ENCODE measurements at places on chromosomes 12 and 14. TPM values are rescaled to one million over a fixed set of nuclear protein-coding genes. Genes with fewer than 3 reads are reported as not detected.

DNA sequence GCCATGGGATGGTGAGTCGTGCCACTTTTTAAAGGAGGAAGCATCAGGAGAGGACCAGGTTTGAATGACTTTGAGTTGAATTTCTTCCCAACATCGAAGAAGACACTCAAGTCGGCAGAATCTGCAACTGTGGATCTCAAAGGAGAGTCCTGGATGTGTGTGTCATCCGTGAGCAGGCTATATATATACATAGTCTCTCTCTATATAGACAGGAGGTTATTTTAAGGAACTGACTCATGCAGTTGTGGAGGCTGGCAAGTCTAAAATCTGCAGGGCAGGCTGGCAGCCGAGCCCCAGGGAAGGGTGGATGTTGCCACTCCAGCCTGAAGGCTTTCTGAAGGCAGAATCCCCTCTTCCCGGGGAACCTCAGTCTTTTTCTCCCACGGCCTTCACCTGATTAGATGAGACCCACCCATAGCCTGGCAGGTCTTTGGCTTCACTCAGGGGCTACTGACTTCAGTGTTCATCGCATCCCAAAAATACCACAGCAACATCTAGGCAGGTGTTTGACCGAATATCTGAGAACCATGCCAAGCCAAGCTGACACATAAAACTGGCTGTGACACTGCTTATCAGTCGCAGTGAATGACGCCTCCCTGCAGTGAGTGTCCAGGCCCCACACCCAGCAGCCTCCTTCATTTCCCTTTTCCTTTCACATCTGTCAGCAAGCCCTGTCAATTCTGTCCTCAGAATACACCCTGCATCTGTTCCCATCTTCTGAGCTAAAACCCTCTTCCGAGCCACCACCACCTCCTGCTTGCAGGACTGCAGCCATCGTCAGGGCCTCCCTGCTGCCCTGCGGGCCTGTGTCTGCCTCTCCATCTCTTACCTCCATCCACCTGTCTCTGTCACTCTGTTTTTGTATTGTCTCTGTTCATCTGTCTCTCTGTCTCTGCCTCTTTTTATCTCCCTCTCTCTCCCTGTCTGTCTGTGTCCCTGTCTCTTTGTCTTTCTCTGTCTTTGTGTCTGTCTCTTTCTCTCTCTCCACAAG, 54.0 kb downstream of the ZNF664 start:
- peak; percentile 78 for DNase-seq

GRCh38 chr12:121849211-121849610, 9.4 kb downstream of the HPD start:
- DNase-seq, result no peak

DNA sequence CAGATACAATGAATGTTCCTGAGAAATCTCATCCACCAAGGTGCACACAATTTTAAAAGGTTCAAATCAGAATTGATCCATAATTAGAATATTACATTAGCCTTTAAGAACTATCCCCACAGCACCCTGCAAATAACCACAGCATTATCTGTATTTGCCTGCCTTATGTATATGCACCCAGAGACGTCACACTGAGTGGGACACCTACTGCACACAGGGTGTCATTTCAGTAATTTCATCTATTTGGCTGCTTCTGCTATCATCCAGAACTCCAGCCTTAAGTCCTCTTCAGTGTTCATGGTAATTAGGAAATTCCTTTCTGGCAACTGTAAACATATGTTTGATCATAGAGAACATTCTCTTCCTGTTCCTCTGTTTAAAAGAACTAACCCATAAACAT, 298.4 kb downstream of the SYT1 start:
- no peak for DNase-seq

DNA sequence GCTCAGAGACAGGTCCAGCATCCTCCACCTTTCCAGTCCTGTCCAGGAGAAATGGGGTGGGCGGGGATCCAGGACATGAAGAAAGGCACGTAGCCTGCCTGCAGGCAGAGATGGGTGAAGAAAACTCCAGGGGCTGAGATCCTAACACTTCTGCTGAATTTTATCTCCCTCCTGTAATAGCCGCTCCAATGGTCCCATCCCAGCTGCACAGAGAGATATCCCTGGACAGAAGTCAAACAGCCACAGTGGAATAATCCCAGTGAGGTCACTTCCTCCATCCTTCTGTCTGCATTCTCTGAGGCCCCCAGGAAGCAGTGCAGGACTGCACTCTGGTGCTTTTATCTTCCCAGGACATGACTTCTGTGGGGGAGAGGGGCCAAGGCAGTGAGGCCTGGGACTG, 26.3 kb downstream of the KRT18 start:
- DNase-seq, result no peak

DNA sequence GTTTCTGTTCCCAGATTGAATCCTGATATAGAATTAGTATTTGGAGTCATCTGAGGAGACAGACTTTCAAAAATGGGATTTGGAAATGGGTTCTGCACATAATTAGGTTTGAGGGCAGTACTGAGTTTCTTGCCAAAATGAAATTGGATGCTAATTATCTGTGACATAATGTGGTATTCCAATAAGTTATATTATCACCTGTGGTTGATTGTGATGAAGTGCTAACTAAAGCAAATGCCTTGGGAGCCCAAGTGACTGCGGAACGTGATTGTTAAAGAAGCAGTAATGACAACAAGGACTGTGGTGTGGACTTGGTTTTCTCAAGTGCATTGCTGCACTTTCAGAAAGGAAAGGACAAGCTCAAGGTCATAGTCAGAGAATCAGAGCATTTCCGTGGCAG, 337.0 kb downstream of the IPO8 start:
- DNase-seq, result no peak

DNA sequence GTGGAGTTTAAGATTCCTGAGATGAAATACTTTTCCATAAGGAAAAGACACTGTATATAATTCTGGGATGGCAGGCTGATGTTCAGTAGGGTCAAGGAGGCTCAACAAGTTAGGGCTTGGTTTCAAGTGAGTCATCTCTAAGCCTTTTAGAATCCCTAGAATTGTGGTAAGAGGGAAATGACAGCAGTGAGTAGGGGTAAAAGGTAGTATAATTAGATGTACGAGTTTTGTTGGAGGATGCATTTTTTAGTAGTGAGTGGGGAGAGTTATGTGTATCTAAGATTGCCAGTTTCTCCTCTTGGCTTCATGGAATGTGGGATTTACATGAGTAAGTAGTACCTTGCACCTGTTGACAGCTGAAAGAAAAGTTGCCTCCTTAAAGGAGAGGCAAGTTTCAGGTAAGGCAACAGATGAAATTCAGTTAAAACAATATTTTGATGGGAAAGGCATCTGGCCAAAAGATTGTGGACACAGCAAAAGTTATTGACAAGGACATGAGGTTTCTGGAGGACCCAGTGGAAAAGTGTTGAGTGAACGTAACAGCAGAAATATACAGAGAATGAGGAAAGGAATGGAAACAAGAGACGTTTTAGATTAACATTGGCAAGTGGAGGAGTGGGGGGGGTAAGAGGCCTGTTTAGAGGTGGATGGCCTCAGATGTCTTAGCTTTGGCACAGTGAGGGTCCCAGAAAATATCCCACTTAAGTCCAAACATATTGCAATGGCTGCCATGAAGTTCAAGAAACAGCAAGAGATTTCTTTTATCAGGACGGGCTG, 21.8 kb downstream of the LMO3 start:
- no peak for DNase-seq

GRCh38 chr12:113315358-113315757, 19.6 kb downstream of the SLC8B1 start:
- DNase-seq, result no peak

DNA sequence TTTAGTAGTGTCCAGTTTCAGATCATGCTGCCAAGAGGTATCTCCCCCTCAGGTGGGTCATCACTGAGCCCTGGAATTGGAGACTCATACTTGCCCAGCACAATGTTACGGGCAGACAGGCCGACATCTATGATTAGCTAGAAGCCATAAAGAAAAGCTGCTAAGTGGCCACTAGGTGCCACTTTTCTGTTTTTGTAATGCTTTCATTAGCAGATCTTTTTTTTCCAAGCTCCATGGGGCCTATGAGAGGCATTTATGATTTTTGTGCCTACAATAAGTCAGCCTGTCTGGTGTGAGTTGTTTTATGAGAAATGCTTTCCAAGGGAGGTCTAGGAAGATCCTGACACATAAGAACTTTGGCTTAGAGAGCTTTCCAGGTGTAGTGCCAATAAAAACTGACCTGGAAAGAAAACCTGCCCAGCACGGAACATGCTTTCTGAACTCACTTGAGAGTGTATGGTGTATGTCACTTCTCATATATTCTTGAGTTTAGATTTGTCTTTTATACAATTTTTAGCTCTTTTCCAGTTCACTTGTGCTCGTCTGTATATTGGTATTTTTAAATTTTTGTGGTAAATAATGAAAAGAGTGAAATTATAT, 21.8 kb upstream of the SMCO2 start:
- peak; percentile 60 for DNase-seq

- DNase-seq, result no peak
Measured at GRCh38 chr14:69839661-69840060, 39.6 kb upstream of the SMOC1 start.

- DNase-seq, result no peak
Measured at GRCh38 chr12:101166866-101167265, 43.2 kb downstream of the SLC5A8 start.

GRCh38 chr12:125070112-125070511, 4.9 kb downstream of the AACS start:
- DNase-seq, result no peak

- no peak for DNase-seq
Measured at GRCh38 chr14:93520053-93520607, 89.4 kb downstream of the UNC79 start.

GRCh38 chr14:36874396-36875138, 212.9 kb downstream of the PAX9 start:
- DNase-seq, result no peak

DNA sequence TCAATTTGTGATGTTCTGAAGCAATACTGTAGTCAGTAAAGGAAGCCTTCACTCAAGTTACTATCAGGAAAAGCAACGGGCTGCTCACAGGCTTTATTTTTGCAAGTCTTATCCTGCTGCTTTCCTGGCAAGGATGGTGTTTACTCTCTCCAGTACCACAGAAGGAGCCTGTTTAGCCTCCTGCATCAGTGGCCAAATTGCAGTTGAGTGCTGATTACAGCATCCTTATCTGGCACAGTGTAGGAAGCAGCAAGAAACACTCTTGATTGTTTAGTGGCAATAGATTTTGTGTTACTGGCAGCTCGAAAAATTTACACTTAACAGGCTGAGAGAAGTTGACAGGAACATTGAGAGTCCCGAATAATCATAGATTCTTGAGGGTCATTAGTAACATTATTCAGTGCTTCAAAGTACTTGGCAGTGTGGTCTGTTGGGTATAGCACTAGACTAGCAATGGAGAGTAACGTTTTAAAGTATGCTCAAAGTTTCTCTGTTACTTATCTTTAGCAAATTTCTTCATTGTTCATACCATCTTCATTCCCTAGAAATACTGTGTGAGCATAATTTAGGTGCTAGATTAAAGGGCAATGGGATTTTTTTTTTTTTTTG, 11.7 kb downstream of the TULP3 start:
- DNase-seq, result no peak

DNA sequence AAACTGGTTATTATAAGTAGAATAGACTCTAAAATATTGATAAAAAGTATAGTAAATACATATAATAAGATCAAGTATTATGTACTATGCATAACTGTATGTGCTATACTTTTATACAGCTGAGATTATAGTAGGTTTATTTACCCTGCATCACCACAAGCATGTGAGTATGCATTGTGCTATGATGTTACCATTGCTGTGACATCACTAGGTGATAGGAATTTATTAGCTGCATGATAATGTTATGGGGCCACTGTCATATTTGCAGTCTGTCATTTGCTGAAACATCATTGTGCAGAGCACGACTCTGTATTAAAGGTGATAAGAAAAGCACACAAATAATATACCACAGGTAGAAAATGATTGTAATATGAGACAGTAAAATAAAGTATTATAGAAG, 385.6 kb downstream of the ZFP36L1 start:
- DNase-seq, result no peak

GRCh38 chr14:25381498-25381897, 331.6 kb upstream of the STXBP6 start:
- peak; percentile 21 for DNase-seq

- DNase-seq, result no peak
Measured at GRCh38 chr12:54438517-54438916, 19.5 kb upstream of the ITGA5 start.

DNA sequence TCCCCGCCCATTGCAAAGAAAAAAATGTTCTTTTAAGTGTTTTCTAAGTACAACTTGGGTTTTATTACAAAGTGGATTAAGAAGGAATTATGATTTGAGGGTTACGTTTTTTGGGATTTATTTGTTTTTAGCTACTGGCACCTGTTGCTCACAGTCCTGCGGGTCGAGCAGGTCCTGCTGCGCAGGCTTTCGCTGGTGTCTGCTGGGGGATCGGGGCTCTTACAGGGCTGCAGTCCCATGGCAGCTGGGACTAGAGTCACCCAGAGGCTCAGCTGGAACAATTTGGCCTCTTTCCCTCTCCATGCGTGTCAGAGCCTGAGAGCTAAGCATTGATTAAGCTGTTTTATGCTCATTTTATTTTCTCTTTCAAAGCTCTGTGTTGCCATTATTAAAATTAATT, 55.6 kb upstream of the DYNC1H1 start:
- DNase-seq, result no peak

DNA sequence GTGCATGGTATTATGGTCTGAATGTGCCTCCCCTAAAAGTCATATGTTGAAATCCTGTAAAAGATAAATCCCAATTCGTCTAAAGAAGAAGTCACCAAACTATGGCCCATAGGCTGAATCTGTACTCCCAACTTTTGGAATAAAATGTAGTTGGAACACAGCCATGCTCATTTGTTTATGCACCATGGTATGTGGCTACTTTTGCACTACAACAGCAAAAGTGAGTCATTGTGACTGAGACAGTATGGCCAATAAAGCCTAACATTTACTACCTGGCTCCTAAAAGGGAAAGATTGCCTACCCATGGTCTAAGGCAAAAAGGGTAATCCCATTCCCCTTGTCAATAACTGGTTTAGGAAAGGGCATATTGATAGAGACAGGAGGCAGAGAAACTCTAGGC, 101.8 kb downstream of the LRIG3 start:
- no peak for DNase-seq

DNA sequence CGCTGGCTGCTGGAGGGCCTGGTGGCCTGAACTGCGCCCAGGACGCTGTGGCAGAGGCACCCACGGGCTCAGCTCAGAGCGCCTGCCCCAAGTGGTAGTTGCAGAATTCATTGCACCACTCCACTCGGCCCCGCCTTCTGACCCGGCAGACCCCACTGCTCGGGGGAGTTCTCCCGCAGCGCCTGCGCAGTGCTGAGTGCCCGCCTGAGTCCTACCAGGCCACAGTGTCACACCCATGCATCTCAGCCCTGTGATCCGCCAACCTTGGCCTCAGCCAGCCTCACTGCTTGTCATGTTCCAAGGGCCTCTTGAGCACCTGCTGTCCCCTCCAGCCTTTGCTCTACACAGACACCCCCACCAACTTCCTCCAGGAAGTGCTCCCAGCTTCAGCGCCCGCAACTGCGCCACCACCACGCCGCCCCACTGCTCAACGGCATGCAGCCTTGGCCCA, 12.2 kb downstream of the DEGS2 start:
- DNase-seq, result no peak

PAPLN gene
- 1.6 TPM for total RNA-seq

PLA2G1B gene
- not detected for total RNA-seq

EFS gene
- total RNA-seq, result 2.8 TPM

C1S gene
- 15.3 TPM for total RNA-seq
